ENCODE measurements at places on chromosomes 1 and 21.

- DNase-seq = no peak
Measured at GRCh38 chr1:76494807-76495206, 372.5 kb upstream of the ST6GALNAC5 start.

- no peak for DNase-seq
Measured at GRCh38 chr1:101474039-101474665, 237.3 kb downstream of the S1PR1 start.

GRCh38 chr1:72271555-72272085, 10.7 kb downstream of the NEGR1 start:
- DNase-seq = no peak

DNA sequence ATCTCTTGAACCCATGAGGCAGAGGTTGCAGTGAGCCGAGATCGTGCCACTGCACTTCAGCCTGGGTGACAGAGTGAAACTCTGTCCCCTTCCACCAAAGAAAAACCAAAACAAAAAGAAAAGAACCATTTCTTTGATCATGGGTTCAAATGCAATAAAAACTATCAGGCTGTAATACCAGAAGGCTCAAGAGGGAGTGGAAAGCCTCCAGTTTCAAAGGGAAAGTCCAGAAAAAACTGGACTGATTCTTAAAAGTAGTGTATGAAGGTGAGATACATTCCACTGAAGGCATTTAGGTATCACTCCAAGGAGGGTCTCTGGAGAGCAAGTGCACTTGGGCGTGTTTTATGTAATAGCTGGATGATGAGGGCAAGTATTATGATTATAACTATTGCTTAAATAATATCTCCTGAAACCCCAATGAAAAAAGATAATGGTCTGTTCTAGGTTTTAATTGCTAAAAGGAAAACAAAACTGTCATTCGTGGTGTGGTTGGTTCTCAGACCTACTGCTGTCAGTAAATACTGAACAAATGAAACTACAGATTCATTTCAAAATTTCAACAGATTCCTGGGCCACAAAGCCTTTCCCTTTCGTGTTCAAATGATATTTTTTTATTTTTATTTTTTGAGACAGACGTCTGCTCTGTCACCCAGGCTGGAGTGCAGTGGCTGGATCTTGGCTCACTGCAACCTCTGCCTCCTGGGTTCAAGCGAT, 6.0 kb upstream of the CAMTA1 start:
- no peak for DNase-seq

DNA sequence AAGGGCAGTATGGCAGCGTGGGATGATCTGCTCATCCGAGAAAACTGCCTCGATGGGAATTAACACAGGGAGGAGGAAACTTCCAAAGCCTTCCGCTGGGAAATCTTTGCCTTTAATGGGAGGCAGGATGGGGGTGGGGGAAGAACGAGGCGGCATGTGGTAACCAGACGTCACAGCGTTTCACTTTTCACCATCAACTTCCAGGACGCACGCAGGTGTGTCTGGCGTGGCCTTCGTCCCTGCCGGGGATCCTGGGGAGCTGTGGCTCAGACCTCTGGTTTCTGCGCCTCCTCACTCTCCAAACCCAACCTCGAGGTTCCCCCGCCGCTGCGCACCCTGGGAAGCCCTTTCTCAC, 282 bp downstream of the RSPH1 start:
- no peak for DNase-seq

DNA sequence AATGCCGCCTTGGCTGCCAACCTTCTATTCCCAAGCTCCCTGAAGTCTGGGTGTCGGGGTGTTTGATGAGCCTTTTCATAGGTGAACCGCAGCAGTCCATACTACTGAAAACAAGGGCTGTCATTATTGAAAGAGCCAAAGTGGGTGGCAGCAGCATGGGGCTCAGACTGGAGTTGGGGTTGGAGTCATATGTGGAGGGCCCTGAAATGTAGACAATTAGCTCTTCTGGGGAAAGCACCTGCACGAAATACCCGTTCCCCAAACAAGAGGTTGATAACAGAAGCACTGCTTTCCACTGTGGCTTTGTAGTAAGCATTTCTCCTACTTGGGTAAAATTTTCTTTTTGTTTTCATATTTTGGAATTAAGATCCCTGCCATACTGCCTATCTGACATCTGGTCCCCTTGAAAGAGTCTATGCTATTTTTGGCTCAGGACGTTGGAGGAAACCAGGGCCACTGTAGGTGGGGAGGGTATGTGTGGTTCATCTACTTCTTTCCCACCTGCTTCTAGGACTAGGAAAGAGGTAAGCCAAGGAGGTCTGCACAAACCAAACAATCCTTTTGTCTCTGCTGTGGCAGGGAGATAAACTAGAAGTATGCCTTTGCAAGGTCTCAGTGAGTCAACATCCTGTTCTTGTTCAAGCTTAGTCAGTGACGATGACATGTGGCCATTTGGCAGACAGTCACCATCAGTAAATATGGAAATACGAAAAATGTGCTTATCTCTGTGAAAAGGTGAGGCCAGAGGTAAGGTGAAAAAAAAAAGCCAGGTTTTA, 197.0 kb upstream of the UBE2U start:
- DNase-seq = no peak
